B cell (primary cell): ENCODE measurements at places on chromosomes 12 and 14. TPM values are rescaled to one million over a fixed set of nuclear protein-coding genes. Genes with fewer than 3 reads are reported as not detected.
A peak's percentile ranks its signal among the peaks of the same experiment; 100 is the strongest.

Gene NR4A1
- total RNA-seq = 43.2 and 52.8 TPM in 2 replicates

Gene MUCL1
- total RNA-seq = not detected in 2 replicates

Gene LRRC9
- total RNA-seq = not detected in 2 replicates

Gene SLC17A8
- total RNA-seq = not detected in 2 replicates

GRCh38 chr12:109861689-109862314 is 18.5 kb downstream of the GLTP start:
- H3K4me1 ChIP-seq = peaks cover 5% of the 10 kb centered on the region
- H3K27ac ChIP-seq = no peak overlapping the region
- H3K36me3 ChIP-seq = peaks cover 2% of the 10 kb centered on the region
- no peak for DNase-seq
- no peak overlapping the region for H3K4me3 ChIP-seq

Gene LRIG3
- not detected in 2 replicates for total RNA-seq

Gene RD3L
- total RNA-seq = not detected in 2 replicates

DNA sequence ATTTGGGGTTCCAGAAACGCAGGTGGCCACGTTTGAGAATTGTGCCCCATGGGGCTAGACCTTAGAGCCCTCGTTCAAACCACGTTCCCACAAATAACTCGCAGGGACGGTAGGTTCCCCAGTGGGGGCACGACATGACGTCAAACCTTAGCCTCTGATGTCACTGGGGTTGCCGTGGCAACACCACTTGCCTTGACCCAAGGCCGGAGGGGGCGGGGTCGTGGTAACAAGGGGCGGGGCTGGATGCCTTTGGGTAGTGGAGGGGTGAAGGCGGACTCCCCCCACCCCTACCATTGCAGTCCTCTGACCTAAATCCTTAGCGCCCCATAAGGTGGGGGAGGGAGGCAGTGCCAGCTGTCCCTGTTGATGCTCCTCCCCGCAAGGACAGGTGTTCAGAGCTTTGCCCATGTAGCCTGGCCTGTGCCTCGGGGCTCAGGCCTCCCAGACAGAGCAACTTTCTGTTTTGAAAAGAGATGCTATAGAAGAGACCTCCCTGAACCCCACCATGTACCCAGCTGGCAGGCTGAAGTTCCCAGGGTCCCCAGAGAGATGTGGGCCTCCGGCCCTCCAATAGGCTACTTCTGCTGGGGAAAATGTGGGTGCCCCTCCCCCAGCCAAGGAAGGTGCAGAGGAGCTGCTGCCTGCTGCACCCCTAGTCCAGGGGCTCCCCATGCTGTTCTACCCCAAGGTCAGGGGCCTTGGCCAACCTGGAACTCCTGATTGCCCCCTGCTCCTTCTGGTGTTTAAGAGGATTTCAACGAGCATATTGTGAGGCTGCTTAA is 1.9 kb downstream of the FAM222A start:
- peaks cover 7% of the 10 kb centered on the region for H3K27me3 ChIP-seq
- no peak overlapping the region for H3K4me3 ChIP-seq
- H3K4me1 ChIP-seq = peaks cover 11% of the 10 kb centered on the region
- H3K36me3 ChIP-seq = no peaks in the 10 kb centered on the region

- H3K27ac ChIP-seq = no peak overlapping the region
- H3K27me3 ChIP-seq = peaks cover 9% of the 10 kb centered on the region
- no peaks in the 10 kb centered on the region for H3K36me3 ChIP-seq
- peaks cover 7% of the 10 kb centered on the region for H3K4me1 ChIP-seq
These were observed 20.2 kb upstream of the CLEC4D start for GRCh38 chr12:8493084-8493483.

DNA sequence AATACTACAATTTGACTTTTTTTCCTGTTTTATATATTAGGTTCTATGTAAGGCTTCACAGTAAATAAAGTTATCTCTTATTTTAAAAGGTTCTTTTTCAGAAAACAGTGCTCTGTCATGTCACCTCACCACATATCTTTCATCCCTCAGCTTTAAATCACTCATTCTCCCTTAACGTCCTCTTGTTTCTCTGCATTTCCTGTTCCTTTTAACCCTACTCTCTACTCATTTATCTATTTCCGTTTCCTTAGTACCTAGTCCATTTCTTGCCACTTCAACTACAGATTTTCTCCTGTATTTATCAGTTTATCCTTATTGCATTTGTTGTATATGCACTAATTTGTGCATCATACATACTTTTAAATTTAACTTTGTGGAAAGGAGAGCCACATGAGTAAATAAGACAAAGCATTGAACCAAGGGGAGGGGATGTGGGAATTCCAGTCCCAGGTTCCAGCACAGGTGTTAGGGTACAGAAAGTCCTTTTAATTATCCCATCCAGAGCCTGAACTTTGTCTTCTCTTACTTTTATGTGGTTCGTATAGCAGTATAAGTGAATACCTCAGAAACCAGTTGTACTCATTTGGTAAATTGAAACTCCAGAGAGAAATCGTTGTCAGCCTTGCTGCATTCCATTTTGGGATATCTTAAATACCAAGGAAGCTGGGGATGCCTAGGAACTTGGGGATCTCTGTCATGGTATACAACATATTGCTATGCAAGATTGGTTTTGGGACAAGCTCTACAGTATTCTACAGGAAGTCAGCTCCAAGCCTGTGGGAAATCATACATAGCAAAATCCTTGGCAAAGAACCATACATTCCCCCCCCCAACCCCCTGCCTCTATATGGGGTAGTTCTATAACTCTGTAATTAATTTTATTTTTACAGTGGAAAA is 120.5 kb downstream of the DIP2B start:
- peaks cover 46% of the 10 kb centered on the region for H3K4me1 ChIP-seq
- H3K36me3 ChIP-seq = peaks cover 27% of the 10 kb centered on the region
- H3K27me3 ChIP-seq = no peaks in the 10 kb centered on the region
- peak overlapping the region; percentile 61 for H3K27ac ChIP-seq

GRCh38 chr12:131445184-131445774 is 265.6 kb upstream of the SFSWAP start:
- no peak overlapping the region for H3K4me3 ChIP-seq
- no peak overlapping the region for H3K27ac ChIP-seq
- no peaks in the 10 kb centered on the region for H3K27me3 ChIP-seq
- H3K4me1 ChIP-seq = no peaks in the 10 kb centered on the region
- no peak for DNase-seq
- H3K36me3 ChIP-seq = no peaks in the 10 kb centered on the region

GRCh38 chr12:49921299-49921698 is 17.6 kb upstream of the FAIM2 start:
- H3K36me3 ChIP-seq = no peaks in the 10 kb centered on the region
- H3K27me3 ChIP-seq = peaks cover 4% of the 10 kb centered on the region
- H3K27ac ChIP-seq = no peak overlapping the region
- no peaks in the 10 kb centered on the region for H3K4me1 ChIP-seq
- no peak overlapping the region for H3K4me3 ChIP-seq

- no peaks in the 10 kb centered on the region for H3K27me3 ChIP-seq
- no peak overlapping the region for H3K27ac ChIP-seq
- no peaks in the 10 kb centered on the region for H3K4me1 ChIP-seq
These were observed 152.7 kb downstream of the KCNK10 start for GRCh38 chr14:88170333-88170732.

Gene TTC6
- not detected in 2 replicates for total RNA-seq

DNA sequence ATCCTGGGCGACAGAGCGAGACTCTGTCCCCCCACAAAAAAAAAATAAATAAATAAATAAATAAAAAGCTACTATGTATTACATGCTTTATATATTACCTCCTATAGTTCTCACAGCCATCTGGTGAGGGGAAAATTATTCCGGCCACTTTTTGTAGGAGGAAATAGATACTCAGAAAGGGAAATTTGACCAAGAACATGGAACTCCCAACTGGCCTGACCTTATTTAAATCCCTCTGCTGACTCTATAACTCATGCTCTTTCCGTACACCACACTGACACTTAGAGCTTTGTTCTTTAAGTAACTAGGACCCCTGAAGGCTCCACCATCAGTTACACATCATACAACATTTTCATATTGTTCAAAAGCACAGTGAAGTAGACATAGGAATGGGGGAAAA is 2.2 kb upstream of the MMP19 start:
- H3K4me3 ChIP-seq = no peak overlapping the region
- H3K27ac ChIP-seq = no peak overlapping the region
- H3K36me3 ChIP-seq = no peaks in the 10 kb centered on the region
- DNase-seq = no peak
- H3K27me3 ChIP-seq = peaks cover 2% of the 10 kb centered on the region

DNA sequence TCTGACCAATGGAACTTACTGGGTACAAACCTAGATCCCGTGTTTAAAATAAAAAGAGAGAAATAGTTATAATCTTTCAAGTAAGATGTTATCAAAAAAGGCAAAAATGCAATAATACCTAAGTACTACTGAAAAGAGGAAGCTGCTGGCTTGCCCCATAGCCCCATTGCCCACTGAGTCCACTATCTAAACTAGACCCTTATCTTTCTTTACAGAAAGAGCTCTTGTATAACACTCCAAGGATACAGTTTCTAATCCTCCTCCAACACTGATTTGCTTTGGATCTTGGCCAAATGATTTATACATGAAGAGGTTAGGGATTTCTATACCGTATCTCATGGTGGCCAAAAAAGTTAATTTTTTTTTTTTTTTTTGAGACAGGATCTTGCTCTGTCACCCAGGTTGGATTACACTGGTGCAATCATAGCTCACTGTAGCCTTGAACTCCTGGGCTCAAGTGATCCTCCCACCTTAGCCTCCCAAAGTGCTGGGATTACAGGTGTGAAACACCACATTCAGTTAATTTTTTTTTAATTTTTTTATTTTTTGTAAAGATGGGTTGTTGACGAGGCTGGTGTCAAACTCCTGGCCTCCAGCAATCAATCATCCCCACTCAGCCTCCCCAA is 2.6 kb downstream of the GXYLT1 start:
- no peak for DNase-seq
- no peaks in the 10 kb centered on the region for H3K36me3 ChIP-seq
- H3K4me3 ChIP-seq = no peak overlapping the region
- H3K27ac ChIP-seq = no peak overlapping the region

GRCh38 chr12:78970041-78970440 is 105.5 kb downstream of the SYT1 start:
- no peak overlapping the region for H3K27ac ChIP-seq
- no peaks in the 10 kb centered on the region for H3K27me3 ChIP-seq
- no peak overlapping the region for H3K4me3 ChIP-seq

GRCh38 chr14:33936391-33936790 is 14.5 kb downstream of the EGLN3 start:
- H3K4me1 ChIP-seq = no peaks in the 10 kb centered on the region
- no peak overlapping the region for H3K27ac ChIP-seq
- no peak overlapping the region for H3K4me3 ChIP-seq
- no peak for DNase-seq
- H3K27me3 ChIP-seq = no peaks in the 10 kb centered on the region

DNA sequence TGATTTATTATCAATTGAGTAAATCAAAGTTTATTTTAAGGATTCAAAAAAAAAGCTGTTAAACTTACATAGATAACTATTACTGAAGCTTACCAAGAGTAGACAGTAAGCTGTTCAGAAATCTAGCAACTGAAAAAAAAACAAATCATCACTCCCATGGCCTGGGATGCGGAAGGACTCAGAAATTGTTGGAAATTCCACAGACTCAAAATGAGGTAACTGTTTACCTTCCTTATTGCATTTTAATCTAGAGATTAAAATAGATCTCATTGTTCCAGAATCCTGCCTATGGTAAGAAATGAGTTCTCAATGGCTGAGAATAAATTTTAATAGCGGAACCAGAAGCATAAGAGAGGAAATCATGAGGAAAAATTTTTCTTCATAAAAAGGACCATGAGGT is 87.2 kb downstream of the PPM1H start:
- no peaks in the 10 kb centered on the region for H3K36me3 ChIP-seq
- no peaks in the 10 kb centered on the region for H3K27me3 ChIP-seq

- H3K27me3 ChIP-seq = no peaks in the 10 kb centered on the region
- DNase-seq = no peak
- H3K4me3 ChIP-seq = no peak overlapping the region
These were observed 36.1 kb upstream of the KRAS start for GRCh38 chr12:25286837-25287236.

- DNase-seq = no peak
- H3K4me1 ChIP-seq = no peaks in the 10 kb centered on the region
- no peak overlapping the region for H3K27ac ChIP-seq
- H3K36me3 ChIP-seq = no peaks in the 10 kb centered on the region
These were observed 9.4 kb downstream of the ANKRD9 start for GRCh38 chr14:102500158-102500662.

- H3K4me1 ChIP-seq = no peaks in the 10 kb centered on the region
- peaks cover 2% of the 10 kb centered on the region for H3K27me3 ChIP-seq
- no peak overlapping the region for H3K27ac ChIP-seq
- DNase-seq = no peak
- H3K36me3 ChIP-seq = no peaks in the 10 kb centered on the region
These were observed 50.6 kb downstream of the RFX4 start for GRCh38 chr12:106633451-106633823.

Gene NOVA1
- not detected in 2 replicates for total RNA-seq

- H3K27me3 ChIP-seq = no peaks in the 10 kb centered on the region
- no peaks in the 10 kb centered on the region for H3K36me3 ChIP-seq
- no peaks in the 10 kb centered on the region for H3K4me1 ChIP-seq
These were observed 158.5 kb upstream of the RTL1 start for GRCh38 chr14:101062065-101062450.

GRCh38 chr12:46887870-46888269 is 62.1 kb upstream of the SLC38A4 start:
- H3K4me3 ChIP-seq = no peak overlapping the region
- H3K27me3 ChIP-seq = no peaks in the 10 kb centered on the region
- no peaks in the 10 kb centered on the region for H3K4me1 ChIP-seq
- DNase-seq = no peak
- H3K27ac ChIP-seq = no peak overlapping the region
- H3K36me3 ChIP-seq = no peaks in the 10 kb centered on the region

GRCh38 chr14:43894534-43894933 is 612.5 kb downstream of the FSCB start:
- no peaks in the 10 kb centered on the region for H3K36me3 ChIP-seq
- H3K4me1 ChIP-seq = no peaks in the 10 kb centered on the region
- H3K27me3 ChIP-seq = no peaks in the 10 kb centered on the region
- DNase-seq = peak; percentile 21
- H3K27ac ChIP-seq = no peak overlapping the region

DNA sequence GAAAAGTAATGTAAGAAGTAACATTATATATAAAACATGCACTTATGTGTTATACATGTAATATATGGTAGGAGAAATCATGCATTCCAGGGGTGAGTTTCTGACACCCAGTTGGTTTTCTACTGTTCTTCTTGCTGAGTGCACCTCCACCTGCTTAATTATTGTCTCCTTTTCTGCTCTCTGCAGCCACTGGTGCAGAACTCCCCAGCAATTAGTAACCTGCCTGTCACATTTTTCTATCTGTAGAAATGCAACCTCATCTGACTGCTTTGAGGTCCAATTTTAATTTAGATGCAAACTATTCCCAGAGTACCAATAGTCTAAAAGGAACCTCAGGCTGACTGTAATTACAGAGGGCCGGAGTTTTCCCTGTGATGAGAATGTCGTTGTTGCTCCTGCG is 842.1 kb downstream of the AACS start:
- no peak overlapping the region for H3K27ac ChIP-seq
- no peaks in the 10 kb centered on the region for H3K27me3 ChIP-seq
- no peak for DNase-seq
- no peaks in the 10 kb centered on the region for H3K36me3 ChIP-seq
- H3K4me1 ChIP-seq = no peaks in the 10 kb centered on the region
